ENCODE measurements at places on chromosomes 11 and 22. TPM values are rescaled to one million over a fixed set of nuclear protein-coding genes. Genes with fewer than 3 reads are reported as not detected.
A peak's percentile ranks its signal among the peaks of the same experiment; 100 is the strongest.

GRCh38 chr11:60910711-60911380, 3.1 kb upstream of the TMEM109 start:
- H3K36me3 ChIP-seq: no peaks in the 10 kb centered on the region
- H3K27me3 ChIP-seq: no peaks in the 10 kb centered on the region
- no peak for DNase-seq
- H3K4me3 ChIP-seq: no peak overlapping the region
- H3K4me1 ChIP-seq: peaks cover 18% of the 10 kb centered on the region
- H3K27ac ChIP-seq: no peak overlapping the region

HIRA gene
- total RNA-seq: 21.8 TPM

BTG4 gene
- 26.6 TPM for total RNA-seq

DNA sequence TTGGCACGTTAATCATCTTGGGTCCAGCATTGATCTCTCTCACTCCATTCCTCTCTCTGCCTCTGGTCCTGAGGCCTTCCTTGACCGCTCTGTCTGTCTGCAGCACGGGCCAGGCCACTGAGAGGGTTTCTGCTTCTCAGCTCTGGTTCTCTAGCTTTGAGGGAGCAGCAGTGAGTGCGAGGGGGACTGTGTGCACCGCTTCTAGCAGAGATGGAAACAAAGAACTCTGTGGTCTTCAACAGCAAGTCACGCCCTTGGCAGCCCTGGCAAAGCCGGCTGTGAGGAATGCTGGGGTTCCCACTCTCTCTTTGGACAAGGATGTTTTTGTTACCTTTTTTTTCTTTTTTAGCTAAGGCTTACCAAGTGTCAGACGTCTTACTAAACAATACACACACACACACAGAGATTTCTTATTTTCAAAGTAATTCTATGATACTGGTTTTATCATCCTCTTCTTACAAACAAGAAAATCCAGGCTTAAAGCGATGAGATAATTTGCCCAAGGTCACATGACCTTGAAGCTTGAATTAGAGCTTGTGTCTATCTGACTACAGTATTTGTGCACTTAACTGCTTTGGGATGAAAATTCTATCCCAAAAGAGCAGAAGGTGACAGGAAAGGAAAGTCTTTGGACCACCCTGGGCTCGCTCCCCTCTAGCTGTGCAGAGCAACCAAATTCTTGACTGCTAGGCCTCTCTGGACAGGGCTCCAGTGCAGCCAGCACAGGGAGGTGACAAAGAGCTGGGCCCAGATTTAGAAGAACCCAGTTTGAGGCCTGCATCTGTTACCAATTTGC, 293.2 kb downstream of the NTM start:
- no peak for DNase-seq
- no peak overlapping the region for H3K27ac ChIP-seq
- H3K4me1 ChIP-seq: no peaks in the 10 kb centered on the region
- no peaks in the 10 kb centered on the region for H3K27me3 ChIP-seq

FOLR2 gene
- 1.3 TPM for total RNA-seq

PANX3 gene
- not detected for total RNA-seq

- no peak overlapping the region for H3K27ac ChIP-seq
- no peak for DNase-seq
- no peak overlapping the region for H3K4me3 ChIP-seq
- H3K4me1 ChIP-seq: peaks cover 23% of the 10 kb centered on the region
- H3K27me3 ChIP-seq: no peaks in the 10 kb centered on the region
These were observed 3.2 kb upstream of the PTDSS2 start for GRCh38 chr11:446891-447290.

NPTXR gene
- 12.6 TPM for total RNA-seq

DNA sequence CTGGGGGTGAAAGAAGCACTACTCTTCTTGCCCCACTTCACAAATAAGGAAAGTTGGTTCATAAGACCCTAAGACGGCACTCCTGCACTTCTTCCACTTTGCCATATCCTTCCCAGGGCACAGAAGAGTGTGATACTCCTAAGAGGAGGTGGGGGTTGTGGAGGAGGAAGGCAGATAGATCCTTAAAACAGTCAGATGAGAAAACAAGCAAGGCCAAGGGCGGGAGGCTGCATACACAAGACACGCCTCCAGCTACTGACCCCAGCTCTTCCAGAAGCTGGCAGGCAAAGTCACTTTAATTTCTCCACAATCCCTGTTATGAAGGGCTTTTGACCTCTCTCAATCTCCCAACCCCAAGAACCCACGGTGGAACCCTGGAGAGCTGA, 1.6 kb upstream of the CHRM4 start:
- H3K27me3 ChIP-seq: no peaks in the 10 kb centered on the region
- H3K36me3 ChIP-seq: no peaks in the 10 kb centered on the region
- H3K27ac ChIP-seq: no peak overlapping the region
- H3K4me1 ChIP-seq: peaks cover 23% of the 10 kb centered on the region
- peak overlapping the region; percentile 29 for H3K4me3 ChIP-seq
- no peak for DNase-seq

DNA sequence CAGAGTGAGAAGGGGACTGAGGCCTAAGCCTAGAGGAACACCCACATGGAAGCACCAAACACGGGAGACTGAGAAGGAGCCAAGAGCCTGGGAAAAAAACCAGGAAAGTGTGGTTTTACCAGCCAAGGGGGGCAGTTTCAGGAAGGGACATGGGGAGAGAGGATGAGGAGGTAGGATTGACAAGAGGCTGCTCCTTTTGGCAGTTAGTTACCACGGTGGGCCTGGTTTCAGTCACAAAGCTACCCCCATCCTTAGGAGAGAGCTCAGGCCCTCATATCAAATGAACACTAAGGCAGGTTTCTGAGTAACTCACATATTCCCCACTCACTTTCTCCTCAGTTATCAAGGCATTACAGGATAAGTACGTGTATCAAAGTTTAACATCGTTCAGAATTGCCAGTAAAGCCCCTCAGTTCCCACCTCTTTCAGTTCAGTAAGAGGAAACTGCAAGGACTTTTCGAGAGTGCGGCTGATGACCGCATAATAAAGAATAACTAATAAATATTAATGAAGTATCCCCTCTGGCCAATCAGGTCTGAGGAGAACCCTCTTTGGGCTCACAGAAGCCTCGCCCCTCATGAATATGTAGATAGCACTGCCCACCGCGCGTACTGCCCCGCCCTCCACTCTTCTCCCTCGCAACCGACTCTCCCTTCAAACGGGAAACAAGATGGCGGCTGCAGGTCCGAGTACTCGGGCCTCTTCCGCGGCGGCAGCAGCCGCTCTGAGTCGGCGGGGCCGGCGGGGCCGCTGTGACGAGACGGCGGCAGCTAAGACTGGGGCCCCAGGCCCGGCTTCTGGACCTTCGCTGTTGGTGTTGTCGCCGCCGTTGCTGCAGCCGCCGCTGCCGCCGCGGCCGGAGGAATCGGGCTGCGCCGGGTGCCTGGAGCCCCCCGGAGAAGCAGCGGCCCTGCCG, at the start of gene RNF169:
Gene RNF169 (plus strand): TSS at position 639 of the 916 bp plus-strand sequence. CDS start 32 bp downstream, at position 671.
- H3K27ac ChIP-seq: peak within 1 kb of the TSS; percentile 94
- no peaks in the 10 kb centered on the region for H3K36me3 ChIP-seq
- H3K4me3 ChIP-seq: peak within 1 kb of the TSS; percentile 74
- H3K27me3 ChIP-seq: no peaks in the 10 kb centered on the region
- peak; percentile 99 for DNase-seq

DNA sequence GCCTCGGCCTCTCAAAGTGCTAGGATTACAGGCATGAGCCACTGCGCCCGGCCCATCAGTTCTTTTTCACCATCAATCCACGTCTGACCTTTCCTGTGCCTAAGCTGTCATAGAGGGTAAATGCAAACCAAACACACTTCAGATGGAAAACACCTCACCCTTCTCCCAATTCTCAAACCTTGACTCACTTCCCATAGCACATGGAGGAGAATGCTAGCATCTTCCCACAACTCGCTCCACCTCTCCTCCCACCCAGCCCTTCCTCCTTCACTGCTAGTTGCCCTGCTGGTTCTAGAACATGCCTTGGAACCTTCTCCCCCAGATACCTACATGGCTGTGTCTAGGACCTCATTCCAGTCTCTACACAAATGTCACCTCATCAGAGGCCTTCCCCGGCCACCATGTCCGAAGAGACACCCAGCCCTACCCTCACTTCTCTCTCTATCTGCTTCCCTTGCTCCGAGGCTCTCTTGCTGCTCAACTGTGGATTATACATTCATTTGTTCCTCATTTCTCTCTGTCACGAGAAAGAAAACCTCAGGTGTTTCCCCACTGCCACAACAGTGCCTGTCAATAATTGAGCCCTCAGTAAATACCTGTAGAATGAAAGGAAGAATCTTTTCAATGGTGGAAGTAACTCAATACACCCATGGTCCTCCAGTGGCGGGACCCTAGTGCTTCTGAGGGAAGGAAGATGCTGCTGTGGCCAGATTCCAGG, 21.3 kb upstream of the NCF4 start:
- H3K27me3 ChIP-seq: no peaks in the 10 kb centered on the region
- no peak overlapping the region for H3K4me3 ChIP-seq
- no peak overlapping the region for H3K27ac ChIP-seq
- no peaks in the 10 kb centered on the region for H3K4me1 ChIP-seq
- DNase-seq: no peak

KRTAP5-8 gene
- 1.1 TPM for total RNA-seq

SCGB1C1 gene
- total RNA-seq: not detected

DNA sequence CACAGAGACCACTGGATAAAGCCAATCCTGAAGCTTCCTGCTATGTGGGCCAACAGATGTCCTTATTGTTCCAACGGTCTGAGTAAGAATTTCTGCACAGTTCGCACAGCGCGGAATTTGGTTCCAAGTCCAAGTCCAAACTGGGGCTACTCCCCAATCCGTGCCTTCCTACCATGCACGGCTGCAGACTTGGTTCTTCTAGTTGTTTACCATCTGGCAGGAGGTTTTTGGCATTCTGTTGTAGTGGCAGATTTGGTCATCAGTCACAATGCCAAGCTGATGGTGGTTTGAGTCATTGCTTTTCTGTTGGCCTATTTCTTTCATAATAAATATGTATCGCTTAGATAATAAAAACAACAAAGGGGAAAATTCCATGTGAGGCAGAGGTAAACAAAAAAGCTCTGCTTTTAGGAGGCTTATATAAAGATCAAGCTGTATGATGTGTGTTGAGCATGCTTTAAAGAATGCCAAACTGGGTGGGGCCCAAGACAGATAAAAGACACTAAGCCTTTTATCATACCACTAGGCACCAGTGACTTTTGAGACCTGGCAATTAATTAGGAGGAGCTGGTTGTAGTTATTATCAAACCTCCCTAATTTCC, 52.5 kb upstream of the SYN3 start:
- no peak overlapping the region for H3K4me3 ChIP-seq
- no peaks in the 10 kb centered on the region for H3K27me3 ChIP-seq
- H3K4me1 ChIP-seq: no peaks in the 10 kb centered on the region
- no peaks in the 10 kb centered on the region for H3K36me3 ChIP-seq
- no peak for DNase-seq

- H3K27me3 ChIP-seq: no peaks in the 10 kb centered on the region
- DNase-seq: no peak
- no peak overlapping the region for H3K27ac ChIP-seq
- H3K4me1 ChIP-seq: no peaks in the 10 kb centered on the region
These were observed 12.1 kb downstream of the SLC15A3 start for GRCh38 chr11:60939855-60940254.

DNA sequence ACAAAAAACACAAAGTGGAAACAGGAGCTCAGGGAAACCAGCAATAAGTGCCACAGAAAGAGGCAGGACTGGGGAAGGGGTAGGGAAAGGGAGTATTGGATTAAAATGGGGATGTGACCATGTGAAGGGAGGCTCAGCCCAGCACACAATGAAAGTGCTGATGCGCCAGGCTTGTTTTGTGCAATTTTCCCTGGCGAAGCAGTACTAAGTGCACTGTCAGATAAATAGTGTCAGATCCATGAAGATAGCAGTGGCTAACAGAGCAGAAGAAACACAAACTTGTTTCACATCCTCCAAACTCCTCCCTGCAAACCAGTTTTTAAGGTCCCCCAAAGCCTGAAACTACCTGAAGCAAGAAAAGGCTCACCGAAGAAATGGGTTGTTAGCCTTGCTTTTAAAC, 50.7 kb upstream of the RAPSN start:
- peak overlapping the region; percentile 22 for H3K27ac ChIP-seq
- H3K36me3 ChIP-seq: no peaks in the 10 kb centered on the region
- H3K4me1 ChIP-seq: peaks cover 38% of the 10 kb centered on the region
- H3K4me3 ChIP-seq: no peak overlapping the region
- H3K27me3 ChIP-seq: no peaks in the 10 kb centered on the region

SAA4 gene
- total RNA-seq: not detected

DNA sequence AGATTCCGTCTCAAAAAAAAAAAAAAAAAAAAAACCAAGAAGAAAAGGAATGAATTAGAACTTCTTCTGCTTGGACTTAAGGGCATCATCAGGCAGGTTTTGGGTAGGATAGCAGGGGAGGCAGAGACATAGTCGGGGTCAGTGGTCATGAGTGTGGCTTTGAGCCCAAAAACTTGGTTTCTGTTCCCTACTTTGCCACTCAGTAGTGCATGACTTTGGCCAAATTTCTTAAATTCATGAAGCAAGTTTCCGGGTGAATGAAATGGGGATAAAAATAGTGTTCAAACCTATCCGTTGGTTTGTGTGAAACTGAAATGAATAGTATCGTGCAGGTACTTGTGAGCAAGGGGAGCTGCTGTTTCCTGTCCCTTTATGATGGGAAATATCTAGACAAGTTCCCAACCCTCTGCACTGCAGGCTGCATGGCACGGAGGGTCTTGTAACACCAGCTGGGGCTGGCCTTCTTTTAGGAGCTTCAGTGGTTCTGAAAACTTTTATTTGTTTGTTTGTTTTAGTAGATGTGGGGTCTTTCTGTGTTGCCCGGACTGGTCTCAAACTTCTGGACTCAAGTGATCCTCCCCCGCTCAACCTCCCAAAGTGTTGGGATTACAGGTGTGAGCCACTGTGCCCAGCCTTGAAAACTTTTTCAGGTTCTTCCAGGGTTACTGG, 18.4 kb downstream of the NEAT1 start:
- DNase-seq: no peak
- H3K27me3 ChIP-seq: no peaks in the 10 kb centered on the region
- H3K36me3 ChIP-seq: no peaks in the 10 kb centered on the region
- no peak overlapping the region for H3K27ac ChIP-seq

DNA sequence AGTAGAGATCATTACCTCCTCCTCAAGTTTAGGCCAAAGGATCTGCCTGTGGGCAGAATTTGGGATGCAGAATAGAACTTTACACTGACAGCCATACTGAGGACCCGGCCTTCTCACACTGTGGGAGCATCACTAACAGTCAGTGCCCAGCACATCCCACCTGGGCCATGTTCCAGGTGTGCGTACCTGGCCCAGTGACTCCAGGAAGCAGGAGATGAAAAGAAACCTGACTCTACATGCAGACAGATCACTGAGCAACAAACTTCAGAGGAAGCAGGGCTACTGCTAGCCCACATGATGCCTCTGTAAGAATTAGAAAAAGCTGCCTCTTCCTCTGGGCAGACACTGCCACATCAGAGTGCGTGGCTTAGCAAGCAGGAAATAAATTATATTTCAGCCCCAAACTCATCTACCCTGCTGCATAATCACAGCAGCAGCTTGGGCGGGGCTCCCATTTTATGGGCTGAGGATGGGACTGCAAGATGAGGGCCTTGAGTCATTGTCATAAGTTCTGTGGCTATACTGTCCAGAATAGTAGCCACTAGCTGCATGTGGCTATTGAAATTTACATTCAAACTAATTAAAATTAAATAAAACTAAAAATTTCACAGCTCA, 6.0 kb upstream of the LMO2 start:
- H3K27ac ChIP-seq: no peak overlapping the region
- H3K27me3 ChIP-seq: no peaks in the 10 kb centered on the region
- H3K4me3 ChIP-seq: no peak overlapping the region

IL18 gene
- 4.7 TPM for total RNA-seq

SLC43A3 gene
- total RNA-seq: 20.8 TPM

MEN1 gene
- 40.8 TPM for total RNA-seq

TMPRSS4 gene
- total RNA-seq: 1.3 TPM

GRCh38 chr22:47596176-47596690, 833.8 kb downstream of the TBC1D22A start:
- no peak for DNase-seq
- no peaks in the 10 kb centered on the region for H3K4me1 ChIP-seq
- no peaks in the 10 kb centered on the region for H3K36me3 ChIP-seq
- no peak overlapping the region for H3K27ac ChIP-seq

SEPTIN5 gene
- total RNA-seq: 89.3 TPM
